RPMI8226 (cell line): ENCODE measurements at places on chromosomes 2 and 18.

GRCh38 chr2:5322396-5322795, 369.8 kb upstream of the SOX11 start:
- no peak for DNase-seq

- DNase-seq, result peak; percentile 55
Observed at GRCh38 chr2:96325041-96325883, at the start of gene ITPRIPL1. Gene ITPRIPL1 (plus strand): TSS chr2:96325317. CDS start chr2:96325840, 523 bp downstream.

- DNase-seq, result no peak
Observed at GRCh38 chr2:104443145-104443544, 410.8 kb upstream of the POU3F3 start.

DNA sequence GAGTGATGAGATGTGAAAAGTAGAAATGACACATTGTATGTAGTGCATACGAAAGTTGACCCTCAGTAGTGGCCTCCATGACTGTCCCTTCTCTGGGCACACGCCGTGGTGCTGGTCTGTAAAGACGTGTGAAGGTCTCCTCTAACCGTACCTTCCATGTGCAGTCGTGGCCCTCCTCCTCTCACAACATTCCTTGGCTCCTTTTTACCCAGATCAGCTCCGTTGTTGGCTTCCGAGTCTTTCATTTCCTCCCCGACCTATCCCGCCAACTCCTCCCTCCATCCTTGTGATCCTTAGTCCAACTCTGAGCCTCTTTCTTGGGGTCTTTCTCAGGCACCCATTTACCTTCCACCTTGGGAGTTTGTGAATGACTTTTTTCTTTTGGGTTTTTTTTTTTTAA, 160.4 kb upstream of the BCL2L11 start:
- no peak for DNase-seq

DNA sequence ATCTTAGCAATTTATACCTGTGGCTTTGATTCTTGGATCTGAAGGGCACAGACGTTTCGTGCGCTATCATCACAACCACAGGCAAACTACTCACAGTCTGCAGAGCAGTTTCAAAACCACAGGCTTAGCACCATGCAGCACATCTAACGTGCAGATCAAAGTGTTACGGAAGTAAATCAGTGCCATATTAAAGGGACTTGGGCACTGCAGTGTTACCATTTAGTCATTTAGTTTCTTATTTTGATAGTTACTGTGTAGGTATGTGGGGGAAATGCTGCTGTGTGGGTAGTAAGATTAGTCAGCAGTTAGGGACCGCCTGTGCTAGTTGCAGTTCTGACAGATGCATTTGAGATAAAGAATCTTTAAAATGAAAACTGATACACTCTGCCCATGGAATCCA, 384.0 kb downstream of the NBAS start:
- DNase-seq, result no peak

- DNase-seq, result no peak
Observed at GRCh38 chr2:54894467-54894866, 155.8 kb downstream of the RTN4 start.

GRCh38 chr2:53252115-53252514, 515.5 kb upstream of the CHAC2 start:
- DNase-seq, result no peak

DNA sequence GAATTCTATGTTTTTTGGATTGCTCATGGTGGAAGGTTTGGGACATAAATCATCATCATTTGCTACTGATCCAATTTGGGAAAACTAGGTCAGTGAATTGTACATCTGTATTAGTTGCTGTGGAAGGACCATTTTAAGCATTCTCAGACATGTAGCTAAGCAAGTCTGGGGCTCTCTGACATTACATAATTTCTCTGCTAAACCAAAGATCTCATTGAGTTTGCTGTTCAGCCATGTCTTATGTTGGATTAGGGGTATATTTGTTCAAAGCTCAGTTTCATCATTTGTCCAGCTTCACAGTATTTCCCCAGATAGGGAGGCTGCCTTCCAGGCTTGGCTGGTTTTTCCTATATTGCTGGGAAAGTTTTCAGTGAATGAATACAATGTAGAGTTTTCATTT, 399.7 kb downstream of the MTX2 start:
- DNase-seq, result no peak

DNA sequence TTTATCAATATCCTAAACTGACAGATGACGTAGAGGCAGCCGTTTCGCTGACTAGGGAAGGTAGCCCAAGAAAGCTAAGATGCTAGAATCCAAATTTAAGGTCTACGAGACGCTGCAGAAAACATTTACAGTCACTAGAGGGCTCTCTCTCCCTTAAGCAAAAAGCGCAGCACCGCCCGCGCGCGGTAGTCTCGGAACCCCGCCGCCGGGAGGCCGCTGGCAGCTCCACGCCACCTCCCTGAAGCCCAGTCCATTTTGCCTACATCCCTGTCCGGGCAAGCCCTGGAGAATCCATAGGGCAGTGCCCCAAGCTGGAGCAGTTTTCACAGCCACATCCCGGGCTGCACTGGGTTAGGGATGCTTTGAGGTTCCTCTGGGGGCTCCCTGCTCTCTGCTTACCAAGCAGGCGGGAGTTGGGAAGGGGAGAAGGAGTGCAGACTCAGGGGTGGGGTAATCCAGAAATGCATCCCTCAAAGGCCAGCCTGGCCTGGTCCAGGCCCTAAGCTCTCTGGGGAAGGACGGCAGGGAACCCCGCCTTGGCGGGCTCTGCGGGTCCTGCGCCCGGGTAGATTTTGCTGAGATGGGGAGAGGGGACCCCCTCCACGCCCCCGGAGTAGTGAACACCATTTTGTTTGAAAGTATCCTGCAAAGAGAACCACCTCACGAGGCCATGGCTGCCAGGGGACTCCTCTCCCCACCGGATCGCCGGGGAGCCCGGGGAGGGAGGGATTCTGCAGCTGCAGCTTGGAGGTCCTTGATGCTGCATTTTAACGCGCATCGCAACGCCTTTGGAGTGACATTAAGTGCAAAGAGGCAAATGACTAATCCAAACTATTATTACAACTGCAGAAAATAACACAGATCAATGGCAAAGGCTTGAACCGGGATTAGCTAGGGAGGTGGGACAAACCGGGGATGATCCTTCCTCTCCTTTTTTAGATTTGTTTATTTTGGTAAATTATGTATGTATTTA, 1.3 kb upstream of the DPYSL5 start:
- peak; percentile 80 for DNase-seq

- DNase-seq, result no peak
Observed at GRCh38 chr2:231985823-231986261, 24.3 kb downstream of the DIS3L2 start.

- no peak for DNase-seq
Observed at GRCh38 chr2:135512099-135512498, 18.9 kb downstream of the ZRANB3 start.

- peak; percentile 76 for DNase-seq
Observed at GRCh38 chr18:38940863-38941531, 1375.4 kb upstream of the CELF4 start.

GRCh38 chr2:121818546-121818945, 63.1 kb downstream of the TSN start:
- DNase-seq, result peak; percentile 82

DNA sequence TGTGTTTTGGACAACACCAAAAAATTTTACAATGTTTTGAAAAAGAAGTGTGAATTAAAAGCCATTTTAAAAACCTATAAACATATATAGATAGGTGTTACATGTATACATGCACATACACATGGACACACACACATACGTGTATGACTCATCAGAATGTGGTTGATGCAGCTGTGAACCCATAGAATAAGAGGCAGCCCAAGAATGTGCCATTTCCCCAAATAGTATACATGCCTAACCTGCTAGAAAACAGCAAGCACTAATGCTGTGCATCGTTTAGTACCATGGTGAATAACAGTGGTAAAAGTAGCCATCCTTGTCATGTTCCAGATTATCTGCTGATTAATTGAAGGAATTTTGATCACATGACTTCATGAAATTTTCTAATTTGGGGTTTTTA, 149.0 kb downstream of the DSEL start:
- no peak for DNase-seq

GRCh38 chr18:40754477-40754876, 1200.6 kb upstream of the PIK3C3 start:
- no peak for DNase-seq

GRCh38 chr2:221228214-221228769, 343.8 kb downstream of the EPHA4 start:
- DNase-seq, result no peak

GRCh38 chr18:13836559-13836958, 12.6 kb downstream of the MC5R start:
- DNase-seq, result no peak

DNA sequence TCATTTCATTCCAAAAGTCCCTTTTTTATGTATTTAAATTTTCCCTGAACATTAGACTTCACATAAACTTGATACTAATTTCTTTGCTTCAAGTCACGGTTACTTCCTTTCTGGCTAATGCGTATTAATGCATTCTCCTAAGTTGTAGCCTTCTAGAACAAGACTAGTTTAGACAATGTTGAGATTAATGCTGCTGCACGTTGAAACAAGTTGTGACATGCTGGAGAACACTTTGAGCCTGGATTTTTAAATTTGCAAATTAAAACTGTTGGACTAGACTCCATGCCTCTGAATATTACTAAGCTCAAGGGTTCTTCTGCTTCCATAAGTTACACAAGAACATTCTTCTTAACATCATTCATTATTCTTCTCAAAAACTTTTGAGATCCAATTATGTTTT, 29.1 kb downstream of the ID2 start:
- DNase-seq, result no peak

DNA sequence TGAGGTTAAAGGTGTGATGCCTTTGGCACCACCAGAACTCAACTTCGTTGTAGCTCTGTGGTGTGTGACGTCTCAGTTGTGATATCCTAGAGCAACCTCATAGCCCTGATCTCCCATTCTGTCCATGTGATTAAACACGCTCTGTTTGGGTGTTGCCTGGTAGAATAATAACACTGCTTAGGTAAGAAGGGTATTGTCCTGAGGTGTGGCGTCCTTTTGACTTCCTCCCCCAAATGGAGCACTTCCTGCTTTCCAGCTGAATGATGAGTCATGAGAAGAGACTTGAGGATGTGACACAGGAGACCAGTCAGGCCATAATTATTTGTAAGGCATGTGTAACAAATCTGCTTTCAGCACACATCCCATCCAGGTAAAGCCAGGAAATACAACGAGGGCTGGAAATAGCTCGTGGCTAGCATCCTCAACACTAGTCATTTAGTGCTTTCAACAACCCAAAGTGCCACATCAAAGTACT, 100.7 kb downstream of the RAPGEF4 start:
- DNase-seq, result no peak

GRCh38 chr18:23712445-23712844, 23.2 kb downstream of the LAMA3 start:
- DNase-seq, result no peak

DNA sequence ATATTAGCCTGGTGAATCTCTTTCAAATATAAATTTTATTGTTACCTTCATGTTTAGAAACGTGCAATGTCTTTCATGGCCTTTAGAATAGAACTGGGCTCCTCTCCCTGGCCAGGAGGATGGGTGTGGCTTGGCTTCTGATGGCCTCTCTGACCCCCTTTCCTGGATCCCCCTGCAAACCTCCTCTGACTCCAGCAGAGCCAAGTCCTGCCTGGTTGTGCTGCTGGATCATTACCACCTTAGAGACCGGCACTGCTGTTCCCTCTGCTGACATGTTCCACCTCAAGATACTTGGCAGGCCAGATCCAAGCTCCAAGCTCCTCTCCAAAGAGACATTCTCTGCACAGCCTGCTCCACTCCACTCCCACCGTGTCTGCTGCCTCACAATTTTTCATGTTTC, 823.8 kb upstream of the HS6ST1 start:
- no peak for DNase-seq

GRCh38 chr2:217751192-217751591, 251.6 kb downstream of the TNS1 start:
- DNase-seq, result no peak

DNA sequence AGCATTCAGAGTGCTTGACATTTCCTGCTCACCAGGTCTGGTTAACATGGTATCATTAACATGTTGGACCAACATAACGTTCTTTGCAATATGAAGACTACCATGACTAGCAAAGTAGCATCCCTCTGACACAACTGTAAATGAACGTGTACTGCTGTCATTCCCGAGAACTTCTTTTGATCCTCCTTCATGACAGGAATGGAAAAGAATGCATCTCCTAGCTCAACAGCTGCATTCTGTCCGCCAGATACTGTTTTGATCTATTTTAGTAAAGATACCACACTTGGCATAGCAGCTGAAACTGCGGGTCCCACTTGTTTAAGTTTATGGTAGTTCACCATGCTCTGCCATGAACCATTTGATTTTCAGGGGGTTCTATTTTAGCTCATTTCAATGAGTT, 144.2 kb upstream of the PARD3B start:
- no peak for DNase-seq

DNA sequence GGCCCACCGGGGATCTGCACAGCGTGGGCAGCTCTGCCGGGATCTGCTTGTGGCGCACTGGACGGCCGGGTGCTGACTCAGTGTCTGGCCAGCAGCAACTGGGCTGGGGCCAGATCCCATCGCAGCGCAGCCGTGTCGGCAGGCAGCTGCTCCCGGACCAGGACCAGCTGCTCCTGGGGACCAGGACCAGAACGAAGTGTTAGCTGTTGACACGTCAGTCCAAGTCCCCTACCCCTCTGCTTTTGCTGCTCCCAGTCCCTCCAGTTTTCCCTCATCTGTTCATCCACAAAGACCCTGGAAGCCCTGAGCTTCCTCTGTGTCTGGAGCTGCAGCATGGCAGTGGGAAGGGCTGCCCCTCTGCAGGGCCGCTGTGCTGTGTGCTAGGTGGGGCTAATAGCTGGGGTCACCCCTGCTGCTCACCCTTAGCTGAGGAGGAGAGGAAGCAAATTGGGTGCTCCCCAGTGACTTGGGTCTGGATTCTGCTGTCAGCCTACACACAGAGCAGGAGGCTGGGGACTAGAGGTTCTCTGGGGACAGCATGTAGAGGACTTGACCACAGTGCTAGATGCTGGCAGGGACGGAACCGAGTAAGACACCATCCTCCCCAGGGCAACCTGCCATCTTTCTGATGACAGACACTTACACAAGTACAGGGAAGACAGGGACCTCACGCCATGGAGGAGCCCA, 16.9 kb upstream of the KIF1A start:
- DNase-seq, result no peak

DNA sequence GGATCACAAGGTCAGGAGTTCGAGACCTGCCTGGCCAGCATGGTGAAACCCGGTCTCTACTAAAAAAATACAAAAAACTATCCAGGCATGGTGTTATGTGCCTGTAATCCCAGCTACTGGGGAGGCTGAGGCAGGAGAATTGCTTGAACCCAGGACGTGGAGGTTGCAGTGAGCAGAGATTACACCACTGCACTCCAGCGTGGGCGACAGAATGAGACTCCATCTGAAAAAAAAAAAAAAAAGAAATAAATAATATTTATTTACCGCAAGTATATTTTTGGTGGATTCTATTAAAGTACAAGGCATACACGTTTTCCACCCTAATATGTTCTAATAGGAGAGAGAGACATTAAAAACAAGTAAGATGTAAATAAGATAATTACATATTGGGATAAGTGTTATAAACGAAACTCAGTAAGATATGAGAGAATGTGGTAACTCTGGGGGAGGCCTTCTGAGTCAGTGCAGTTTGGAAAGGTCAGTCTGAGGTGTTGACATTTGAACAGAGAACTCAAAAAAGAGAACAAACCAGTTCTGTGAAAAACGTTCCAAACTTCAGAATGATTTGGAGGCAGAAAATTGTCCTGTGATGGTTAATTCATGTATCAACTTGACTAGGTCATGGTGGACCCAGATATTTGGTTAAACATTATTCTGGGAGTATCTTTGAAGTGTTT, 8.8 kb upstream of the POLI start:
- DNase-seq, result no peak

- DNase-seq, result peak; percentile 25
Observed at GRCh38 chr2:241307055-241307454, 8.4 kb downstream of the HDLBP start.

GRCh38 chr2:27915191-27915590, 24.7 kb downstream of the BABAM2 start:
- no peak for DNase-seq
